Activated T-cell treated with anti-CD3 and anti-CD28 coated beads for 48 hours (primary cell): ENCODE measurements at places on chromosomes 3 and 15.

DNA sequence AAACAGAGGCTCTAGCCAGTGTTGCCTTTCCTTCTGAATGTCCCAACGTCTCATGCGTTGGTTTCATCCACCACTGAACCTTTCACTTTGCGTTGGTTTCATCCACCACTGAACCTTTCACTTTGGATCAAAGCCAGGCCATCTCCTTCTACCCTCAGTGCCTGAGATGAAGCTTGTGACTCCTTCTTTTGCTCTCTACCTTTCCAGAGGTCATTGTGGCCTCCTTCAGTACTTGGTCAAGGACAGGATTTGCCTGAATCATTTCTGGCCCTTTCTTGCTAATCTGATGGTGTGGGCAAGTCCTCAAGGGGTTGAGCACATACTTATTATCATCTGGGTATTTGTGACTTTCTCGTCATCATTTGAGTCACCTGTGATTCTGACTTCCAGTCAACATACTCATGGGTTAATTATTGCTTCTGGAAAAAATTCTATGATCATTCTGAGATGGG, 50.0 kb downstream of the SELENOT start:
- DNase-seq, result no peak

- DNase-seq, result no peak
These were observed 15.8 kb upstream of the BTBD1 start for GRCh38 chr15:83082730-83083386.

DNA sequence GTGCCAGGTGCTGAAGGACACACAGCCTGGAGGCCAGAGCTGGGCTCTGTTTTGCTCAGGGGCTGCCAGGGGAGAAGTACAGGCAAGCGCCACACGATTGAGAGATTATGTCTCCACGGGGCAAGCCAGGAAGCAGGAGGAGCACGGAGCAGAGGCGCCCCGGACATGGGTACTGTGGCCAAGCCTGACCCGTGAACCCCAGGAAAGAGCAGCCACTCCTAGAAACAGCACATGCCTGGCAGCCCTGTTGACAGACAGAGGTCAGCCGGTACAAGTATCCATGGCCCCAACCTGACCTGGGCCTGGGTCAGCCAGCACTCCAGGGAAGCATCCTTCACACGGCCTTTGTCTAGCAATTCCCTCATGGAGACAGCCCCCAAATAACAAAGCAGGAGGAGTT, 89.4 kb downstream of the ADAMTS17 start:
- DNase-seq, result no peak

GRCh38 chr15:98899272-98900021, 108.1 kb downstream of the PGPEP1L start:
- DNase-seq, result no peak

GRCh38 chr3:72784226-72784625, 64.0 kb downstream of the SHQ1 start:
- DNase-seq, result no peak

- DNase-seq, result no peak
These were observed 127.7 kb upstream of the IQSEC1 start for GRCh38 chr3:13200946-13201345.
